Renal cortical epithelial cell (primary cell): ENCODE measurements at places on chromosomes 4 and X. TPM values are rescaled to one million over a fixed set of nuclear protein-coding genes. Genes with fewer than 3 reads are reported as not detected.

DNA sequence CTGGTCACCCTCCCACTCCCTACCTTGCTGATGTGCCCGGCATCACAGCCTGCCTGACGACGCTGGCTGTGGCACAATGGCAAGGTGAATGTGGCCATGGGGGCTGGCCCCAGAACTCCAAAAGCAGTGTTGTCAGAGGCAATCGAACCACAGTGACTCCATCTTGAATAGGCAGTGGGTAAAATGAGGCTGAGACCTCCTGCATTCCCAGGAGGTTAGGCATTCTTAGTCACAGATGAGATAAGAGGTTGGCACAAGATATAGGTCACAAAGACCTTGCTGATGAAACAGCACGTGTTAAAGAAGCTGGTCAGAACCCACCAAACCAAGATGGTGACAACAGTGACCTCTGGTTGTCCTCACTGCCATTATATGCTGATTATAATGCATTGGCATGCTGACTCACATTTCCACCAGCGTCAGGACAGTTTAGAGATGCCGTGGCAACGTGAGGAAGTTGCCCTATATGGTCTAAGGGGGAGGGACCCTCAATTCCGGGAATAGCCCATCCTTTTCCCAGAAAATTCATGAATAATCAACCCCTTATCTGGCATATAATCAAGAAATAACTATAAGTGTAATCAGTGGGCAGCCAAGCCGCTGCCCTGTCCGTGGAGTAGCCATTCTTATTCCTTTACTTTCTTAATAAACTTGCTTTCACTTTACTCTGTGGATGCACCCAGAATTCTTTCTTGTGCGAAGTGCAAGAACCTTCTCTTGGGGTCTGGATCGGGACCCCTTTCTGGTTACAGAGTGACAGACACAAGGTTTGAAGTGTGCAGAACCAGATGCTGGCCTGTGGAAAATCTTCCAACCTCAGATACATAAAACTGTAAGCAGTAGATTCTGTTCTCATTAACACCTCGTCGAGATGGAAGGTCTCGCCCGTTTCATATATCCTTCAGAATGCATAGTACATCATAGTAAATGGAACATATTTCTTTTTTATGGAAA is 26.8 kb upstream of the CLDN24 start:
- peak; percentile 97 for DNase-seq

DNA sequence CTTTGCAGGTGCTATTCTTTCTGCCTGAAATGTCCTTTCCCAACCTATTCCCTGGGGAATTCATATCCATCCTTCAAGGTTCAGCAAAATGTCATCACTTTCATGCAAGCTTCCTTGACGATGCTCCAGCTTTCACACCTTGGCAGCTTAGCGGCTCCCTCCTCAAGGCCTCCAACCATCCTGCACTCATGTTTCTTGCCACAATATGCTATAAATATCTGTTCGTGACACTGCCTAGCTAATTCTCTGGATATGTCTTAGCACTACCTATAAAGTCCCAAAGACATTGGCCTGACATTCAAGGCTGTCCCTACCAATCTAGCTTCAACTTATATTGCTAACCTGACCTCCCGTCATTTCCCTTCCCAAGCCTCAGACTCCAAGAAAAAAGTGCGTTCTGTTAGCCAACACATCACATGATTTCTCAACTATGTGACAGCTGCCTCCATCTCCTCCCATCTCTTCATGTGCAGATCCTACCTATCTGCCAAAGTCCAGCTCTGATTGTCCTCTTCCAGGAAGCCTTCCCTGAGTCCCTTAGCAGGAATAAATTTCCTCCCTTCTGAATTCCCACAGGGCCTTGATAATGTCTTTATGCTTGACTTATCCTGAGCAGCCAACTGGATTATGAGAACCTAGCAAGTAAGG is 359.9 kb upstream of the F9 start:
- no peak for DNase-seq

GRCh38 chr4:86809809-86810208 is 39.4 kb downstream of the SLC10A6 start:
- DNase-seq: no peak

Gene ELMOD2
- 52.8 and 62.6 TPM in 2 replicates for total RNA-seq

Gene GABRG1
- total RNA-seq: not detected in 2 replicates

Gene CXorf49
- total RNA-seq: 0.69 TPM in 1 of 2 replicates, not detected in the other

Gene ZXDA
- total RNA-seq: 8.2 and 8.5 TPM in 2 replicates

Gene TGIF2LX
- total RNA-seq: not detected in 2 replicates

Gene ZNF330
- total RNA-seq: 23.6 and 36.3 TPM in 2 replicates

DNA sequence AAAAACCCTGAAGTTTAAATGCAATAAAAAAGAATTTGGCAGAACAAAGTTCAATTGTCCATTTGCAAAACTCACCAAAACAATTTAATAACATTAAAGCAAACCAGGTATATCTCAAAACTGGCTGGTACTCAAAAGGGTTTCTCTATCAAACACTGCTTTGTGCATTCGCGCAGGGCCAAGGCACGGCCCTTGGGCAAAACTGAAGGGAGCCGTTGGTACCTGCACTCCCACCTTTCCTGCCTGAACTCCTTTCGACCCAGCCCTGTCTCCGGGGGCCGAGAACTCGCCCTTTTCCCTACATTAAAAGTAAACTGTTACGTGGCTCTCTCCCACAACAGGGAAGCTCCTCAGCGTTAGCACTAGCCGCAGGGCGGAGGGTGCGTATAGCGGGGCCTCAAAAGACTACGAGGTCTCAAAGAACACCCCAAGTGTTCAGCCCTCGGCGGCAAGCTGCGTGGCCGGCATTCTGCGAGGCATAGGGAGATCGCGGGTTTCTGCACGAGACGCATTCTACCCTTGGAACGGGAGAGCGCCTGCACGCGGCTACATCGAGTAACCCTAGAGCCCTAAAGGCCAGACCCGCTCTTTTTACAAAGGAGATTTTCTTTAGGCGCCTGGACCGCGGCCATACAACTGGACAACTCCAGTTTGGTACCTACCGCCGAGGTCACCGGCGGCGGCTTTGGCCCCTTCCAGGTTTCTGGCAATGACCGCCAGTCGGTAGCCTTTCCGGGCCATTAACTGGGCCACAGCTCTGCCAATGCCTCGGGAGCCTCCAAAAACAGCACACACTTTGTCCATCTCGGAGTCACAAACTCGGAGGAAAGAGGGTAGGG is 550 bp downstream of the CBR4 start:
- peak; percentile 33 for DNase-seq

- no peak for DNase-seq
Measured at GRCh38 chr4:106183551-106183950, 132.5 kb downstream of the TBCK start.

GRCh38 chr4:151905197-151905596 is 144.4 kb upstream of the GATB start:
- no peak for DNase-seq

DNA sequence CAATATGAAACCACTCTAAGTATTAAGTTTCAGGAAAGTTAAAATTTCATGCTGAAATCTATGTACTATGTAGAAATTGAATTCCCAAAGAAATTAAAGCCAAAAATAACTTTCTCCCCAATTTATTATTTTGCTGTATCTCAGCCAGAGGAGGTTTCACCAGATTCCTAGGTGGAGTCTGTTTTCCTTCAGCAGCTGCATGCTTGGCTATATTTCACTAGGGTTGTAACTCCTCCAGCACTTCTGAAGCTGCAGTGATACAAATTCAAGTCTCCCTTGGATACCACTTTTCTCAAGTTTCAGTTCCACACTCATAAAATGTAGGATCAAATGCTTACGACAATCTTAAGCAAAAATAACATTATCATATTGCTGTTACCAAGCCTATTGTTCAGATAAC is 41.2 kb upstream of the ZC4H2 start:
- DNase-seq: no peak

- no peak for DNase-seq
Measured at GRCh38 chr4:33724685-33725084, 2519.6 kb downstream of the ARAP2 start.

Gene SPIN2A
- total RNA-seq: 0.20 TPM in 1 of 2 replicates, not detected in the other

DNA sequence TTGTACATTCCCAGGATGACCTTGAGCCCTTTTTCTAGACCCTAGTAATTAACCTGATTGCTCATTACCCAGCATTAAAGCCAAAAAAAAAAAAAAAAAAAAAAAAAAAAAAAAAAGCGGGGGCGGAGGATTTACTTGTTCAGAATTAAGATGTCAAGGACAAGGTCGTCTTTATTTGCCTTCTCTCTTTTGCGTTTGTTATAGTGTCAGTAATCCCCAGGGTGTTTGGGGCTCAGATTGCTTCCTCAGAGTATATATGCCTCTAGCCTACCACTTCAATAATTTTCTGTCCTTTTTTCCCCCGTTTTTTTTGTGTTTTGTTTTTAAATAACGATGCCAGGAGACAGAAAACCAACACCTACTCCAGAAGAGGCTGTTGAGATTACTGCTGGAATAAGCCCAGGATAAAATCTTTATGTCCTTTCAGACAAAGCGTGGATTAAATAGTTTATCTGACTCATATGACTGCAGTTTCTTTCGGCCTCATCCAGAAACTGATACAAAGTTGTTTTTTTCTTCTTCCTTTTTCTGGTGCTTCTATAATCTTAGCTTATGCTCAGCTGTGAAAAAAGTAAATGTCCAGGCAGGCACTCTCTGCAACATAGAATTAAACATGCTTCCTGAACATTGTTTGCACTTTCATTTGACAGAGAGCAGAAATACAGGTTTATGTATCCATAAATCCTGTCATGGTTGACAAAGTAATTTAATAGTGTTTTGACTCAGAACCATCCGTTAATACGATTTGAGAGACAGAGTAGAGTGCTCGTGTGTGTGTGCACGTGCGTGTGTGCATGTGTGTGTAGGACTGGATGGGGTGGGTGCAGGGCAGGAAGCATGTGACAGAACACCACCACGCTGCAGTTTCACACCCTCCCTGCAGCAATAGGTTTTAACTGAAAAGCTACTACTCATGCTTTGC is 138.6 kb downstream of the AFF1 start:
- no peak for DNase-seq

Gene TRIM61
- total RNA-seq: 0.52 and 0.65 TPM in 2 replicates

GRCh38 chr4:110798687-110799086 is 175.8 kb upstream of the PITX2 start:
- no peak for DNase-seq
